ENCODE measurements at places on chromosomes 3 and 15.

DNA sequence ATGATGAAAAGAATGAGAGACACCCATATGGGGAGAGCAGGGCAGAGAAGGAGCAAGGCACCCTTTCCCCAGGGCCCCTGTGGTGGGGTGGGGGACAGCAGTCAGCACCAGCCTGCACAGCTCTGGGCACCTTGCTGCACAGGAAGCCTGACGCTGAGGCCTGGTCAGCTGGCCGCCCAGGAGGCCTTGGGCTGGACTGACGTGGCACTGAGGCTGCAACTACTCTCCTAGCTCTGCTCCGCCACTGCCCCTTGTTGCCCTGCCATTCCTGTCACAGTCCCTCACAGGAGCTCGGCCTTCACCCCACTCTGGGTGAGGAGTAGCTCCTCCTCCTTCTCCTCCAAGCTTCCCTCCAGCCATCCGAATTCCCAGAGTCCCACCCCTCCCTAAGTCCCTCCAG, 99.7 kb downstream of the CPN2 start:
- no peak for DNase-seq

- DNase-seq, result no peak
Measured at GRCh38 chr3:107523289-107523538, 452 bp downstream of the BBX start.

DNA sequence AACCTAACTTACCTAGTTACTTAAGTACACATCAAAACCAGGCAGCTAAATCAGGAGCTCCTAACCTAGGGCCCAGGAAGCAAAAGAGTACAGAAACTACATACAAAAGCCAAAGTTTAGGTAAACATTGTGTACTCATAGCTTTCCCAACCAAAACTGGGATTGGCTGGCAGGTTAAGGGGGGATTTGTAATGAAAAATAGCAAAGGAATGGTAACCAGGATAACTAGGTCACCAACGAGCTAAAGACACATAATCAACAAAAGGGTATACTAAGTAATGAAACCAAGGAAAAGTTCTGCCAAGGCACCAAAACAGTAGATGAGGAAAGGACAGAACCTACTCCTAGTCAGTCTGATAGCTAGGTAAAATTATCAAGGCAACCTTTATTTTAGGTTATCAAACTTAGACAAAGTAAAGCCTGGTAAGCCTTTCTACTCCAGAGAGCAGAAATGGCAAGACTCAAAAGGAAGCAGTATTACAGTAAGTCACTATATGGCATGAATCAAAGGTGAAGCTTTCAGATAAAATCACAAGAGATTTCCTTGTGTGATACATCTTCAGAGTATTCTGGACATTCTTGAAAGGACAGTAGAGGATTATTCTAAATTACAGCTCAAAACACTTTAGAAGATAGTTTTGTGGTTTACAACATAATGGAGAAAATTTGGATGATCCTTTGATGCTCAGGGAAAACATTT, 10.2 kb downstream of the TRA2B start:
- DNase-seq, result no peak

GRCh38 chr3:170738766-170739165, 131.2 kb downstream of the RPL22L1 start:
- no peak for DNase-seq

- no peak for DNase-seq
Measured at GRCh38 chr3:63946753-63947152, 34.6 kb upstream of the SCAANT1 start.
